CD14-positive monocyte (primary cell): ENCODE measurements at places on chromosomes 1 and 21.

- no peak for DNase-seq
These were observed 3.2 kb upstream of the LAPTM5 start for GRCh38 chr1:30760596-30761324.

DNA sequence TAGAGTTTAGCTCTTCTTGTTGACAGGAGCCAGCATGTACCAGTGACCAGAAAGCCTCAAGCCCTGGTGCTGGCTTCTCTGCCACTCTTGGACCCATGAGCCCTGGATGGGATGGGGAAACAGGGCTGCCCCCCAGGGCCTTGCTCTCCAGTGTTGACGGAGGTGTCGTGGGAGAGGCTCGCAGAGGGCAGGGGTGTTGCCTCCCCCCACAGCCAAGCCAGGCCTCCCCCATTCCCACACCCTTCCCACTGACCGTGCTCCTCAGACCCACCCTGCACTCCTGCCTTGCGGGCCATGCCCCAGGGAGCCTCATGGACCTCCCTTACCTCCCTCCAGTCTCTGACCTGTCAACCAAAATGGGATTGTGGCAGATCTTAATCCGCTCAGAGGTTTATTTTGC lies 123.8 kb upstream of the COL6A1 start:
- DNase-seq = no peak

DNA sequence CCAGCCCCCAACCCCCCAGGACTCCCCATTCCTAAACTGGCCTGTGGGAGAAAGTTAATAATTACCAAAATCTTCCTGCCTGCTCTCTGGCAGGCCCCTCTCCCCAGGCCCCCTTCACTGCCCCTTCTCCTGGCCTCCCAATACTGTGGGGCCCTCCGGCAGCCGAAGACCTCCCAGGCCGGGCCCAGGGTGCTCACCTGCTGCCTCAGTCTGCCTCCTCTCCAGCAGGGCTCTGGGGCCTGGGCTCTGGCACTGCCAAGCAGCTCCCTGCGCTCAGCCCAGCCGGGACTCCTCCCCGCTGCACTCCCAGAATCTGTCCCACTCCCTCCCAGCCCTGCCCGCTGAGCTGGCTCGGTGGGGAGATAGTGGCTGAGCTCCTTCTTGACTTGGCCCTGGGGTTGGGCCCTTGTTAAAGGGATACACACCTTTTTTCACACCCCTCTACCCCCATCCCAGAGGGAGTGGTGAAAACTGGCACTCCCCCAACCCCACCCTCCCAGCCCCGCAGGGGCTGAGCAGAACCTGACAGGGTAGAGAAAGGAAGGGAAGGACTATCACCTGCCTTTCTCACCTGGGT lies at the start of gene S100A16:
TSS of gene S100A16 (minus strand) at position 383 of the 577 bp plus-strand sequence. CDS start 4,986 bp downstream, outside the sequence.
- no peak for DNase-seq

DNA sequence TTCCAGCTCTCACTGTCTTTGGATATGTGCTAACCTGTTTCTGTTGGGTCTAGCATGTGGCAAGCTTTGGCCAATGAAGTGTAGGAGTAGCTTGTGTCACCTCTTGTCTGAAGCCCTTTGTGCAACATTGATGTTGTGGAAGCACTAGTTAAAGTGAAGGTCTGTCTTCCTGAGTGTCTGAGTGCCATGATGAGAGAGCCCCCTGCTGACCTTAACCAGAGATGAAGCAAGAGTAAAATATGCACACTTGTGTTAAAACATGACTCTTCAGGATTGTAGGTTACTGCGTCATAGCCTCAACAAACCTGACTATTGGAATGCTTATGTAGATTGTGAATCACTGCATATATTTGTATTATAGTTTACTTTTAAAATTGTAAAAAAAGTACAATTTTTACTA lies 103.7 kb downstream of the NCAM2 start:
- DNase-seq = peak; percentile 10

GRCh38 chr1:197913495-197914276 lies 3.5 kb upstream of the LHX9 start:
- DNase-seq = no peak

- DNase-seq = peak; percentile 0
These were observed 6.7 kb upstream of the RSRP1 start for GRCh38 chr1:25253911-25254310.

GRCh38 chr1:117710710-117711109 lies 104.9 kb downstream of the TENT5C start:
- DNase-seq = no peak

- DNase-seq = peak; percentile 24
These were observed 113.0 kb upstream of the SLC25A33 start for GRCh38 chr1:9426291-9426711.

- DNase-seq = no peak
These were observed 31.2 kb upstream of the COQ8A start for GRCh38 chr1:226908913-226909312.

DNA sequence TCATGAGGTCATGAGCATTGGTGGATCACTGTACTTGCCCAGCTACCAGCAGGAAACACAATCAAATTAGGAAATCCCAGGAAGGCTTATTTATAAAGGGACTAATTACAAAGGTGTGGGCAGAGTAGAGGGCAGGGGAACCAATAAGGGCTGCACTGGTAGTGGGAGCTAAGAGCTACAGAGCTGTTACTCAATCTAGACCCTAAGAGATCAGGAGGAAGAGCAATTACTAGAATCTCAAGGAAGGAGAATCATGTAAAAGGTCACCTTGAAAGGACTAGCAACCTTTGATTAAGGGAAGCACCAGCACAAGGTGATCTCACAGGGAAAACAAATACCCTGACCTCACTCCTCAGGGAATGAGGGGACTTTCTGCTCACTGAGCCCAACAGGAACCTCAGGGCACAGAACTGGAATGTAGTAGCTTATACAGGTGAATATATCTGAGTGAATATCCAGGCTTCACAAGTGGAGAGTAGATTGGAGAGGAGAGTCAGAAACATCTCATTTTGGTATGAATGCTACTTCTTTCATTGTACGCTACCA lies 66.8 kb downstream of the SAMSN1 start:
- DNase-seq = no peak

DNA sequence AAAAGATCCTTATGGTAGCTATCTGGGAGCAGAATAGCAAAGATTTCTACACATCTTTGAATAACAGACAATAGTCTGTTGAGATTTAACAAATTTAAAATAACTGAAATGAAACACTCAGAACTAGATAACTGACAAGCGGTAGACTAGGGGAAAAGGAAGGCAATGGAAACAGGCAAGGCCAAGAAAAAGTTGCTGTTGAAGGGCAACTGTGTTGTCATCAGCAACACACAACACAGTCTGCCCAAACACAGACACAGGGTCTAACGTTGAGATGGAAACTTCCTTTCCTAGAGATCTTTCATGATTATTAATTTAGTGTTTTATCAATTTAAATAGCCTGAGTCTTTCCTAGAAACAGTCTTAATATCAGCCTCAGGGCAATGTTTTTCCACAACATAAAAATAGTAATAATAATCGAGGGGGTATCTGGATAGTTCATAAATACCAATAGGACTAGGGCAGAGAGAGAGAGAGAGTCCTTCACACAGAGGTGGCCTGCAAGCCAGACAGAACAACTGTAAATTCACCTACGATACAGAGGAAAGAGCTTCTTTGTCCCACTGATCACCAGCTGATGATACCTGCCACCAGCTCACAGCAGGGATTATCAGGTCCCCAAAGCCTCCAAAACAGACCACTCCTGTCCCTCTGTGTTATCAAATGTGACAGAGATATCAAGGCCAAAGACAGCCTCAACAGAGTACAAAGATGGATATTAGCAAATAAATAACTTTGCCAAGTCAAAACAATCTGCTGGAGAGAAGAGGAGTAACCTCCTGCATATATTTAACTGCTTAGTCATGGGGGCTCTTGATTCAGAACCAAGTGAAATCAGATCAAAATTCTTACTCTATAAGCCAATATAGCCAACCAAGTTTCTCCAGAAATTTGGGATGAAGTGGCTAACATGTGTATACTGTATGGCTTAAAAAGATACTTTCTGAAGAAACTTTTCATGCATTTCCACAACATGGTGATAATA lies 245.3 kb downstream of the SLC45A1 start:
- DNase-seq = no peak

- DNase-seq = no peak
These were observed 2.5 kb downstream of the WNT9A start for GRCh38 chr1:227944931-227945890.

GRCh38 chr1:69662321-69662720 lies 94.6 kb downstream of the LRRC7 start:
- DNase-seq = no peak

DNA sequence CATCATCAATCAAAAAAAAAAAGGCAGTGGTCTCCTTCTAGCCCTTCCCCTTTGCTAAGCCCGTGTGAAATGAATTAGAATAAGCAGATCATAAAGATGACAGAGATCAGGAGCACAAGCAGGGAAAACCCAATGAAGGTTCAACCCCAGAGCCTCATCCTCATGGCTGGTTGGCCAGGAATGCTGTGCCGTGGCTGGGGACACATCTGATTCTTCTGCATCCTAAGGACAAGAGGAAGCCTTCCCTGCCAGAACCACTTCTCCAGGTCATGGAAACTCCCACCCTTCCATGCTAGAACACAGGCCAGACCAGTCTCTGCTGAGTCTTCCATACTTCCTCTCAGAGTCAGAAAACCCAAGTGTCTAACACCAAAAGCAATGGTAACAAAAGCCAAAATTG lies 81.1 kb downstream of the CSMD2 start:
- DNase-seq = no peak

DNA sequence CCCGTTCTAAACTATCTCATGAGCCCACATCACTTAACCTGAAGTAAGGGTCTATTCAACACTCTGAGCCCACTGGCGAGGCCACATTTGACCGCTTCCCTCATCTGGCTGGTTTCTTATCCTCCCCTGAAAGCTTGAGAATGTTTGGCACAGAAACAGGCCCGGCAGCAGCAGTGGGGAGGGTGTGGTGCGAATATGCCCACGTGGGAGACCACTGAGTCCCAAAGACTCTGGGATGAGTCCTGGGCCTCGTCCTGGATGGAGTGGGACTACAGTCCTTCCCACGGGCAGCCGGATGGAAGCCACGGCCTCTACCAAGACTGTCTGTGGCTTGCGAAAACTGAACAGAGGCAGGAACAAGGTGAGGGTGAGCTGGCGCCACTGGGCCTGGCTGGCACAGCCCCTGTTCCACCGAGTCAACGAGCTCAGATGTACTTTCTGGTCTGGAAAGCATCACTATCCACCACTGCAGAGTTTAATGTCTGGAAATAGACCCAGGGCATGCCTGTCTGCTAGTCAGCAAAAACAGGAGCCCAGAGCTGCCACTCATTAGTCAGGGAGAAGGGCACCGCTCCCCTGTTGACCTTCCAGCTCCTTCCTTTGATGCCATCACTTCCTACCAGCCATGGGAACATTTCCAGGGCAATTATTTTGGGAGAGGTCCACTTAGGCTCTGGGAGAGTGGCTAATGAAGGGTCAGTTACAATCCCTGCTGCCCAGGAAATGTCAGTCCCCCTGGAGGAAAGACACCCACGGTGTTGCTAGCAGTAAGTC lies 386.6 kb downstream of the MATN1 start:
- DNase-seq = no peak

- DNase-seq = peak; percentile 69
These were observed 10.6 kb downstream of the CEP170 start for GRCh38 chr1:243244432-243244841.

DNA sequence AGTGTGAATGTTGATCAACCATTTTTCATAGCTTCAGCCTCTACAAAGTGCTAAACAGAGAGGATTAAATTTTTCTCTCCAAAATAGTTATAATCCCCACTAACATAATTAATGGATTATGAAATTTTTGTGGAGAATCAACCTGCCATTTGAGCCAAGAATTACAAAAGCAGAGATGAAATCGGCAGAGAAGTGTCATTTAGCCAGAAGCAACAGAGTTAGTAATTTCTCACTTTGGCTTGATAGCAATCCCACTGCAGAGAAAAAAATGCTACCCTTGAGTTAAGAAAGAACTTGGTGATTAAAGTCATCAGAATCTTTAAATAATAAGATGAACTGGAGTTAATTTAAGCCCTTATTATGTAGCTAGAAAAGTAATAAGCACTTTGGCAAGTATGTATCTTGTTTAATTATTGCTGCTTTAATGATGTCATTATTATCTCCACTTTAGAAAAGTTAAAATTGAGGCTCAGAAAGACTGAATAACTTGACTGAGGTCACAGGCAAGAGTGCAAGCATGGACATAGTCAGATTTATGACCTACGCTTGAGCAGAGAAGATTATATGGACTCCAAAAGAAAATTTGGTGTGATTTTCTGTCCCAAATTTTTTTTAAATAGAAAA lies 37.3 kb downstream of the RGS4 start:
- DNase-seq = no peak

DNA sequence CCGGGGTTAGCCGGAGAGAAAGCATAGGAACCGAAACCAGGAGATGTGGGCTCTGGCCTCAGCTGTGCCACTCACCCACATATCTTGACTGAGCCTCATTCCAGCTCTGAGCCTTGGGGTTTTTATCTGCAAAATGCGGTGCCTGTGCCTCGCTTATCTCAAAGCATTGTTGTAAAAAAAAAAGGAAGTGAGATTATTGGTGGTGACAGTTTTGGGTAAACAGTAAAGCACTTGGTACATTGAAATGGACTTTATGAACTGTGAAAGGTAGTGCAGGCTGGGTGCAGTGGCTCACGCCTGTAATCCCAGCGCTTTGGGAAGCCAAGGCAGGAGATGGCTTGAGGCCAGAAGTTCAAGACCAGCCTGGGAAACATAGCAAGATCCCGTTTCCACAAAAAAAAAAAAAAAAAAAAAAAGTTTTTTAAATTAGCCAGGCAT lies 3.8 kb downstream of the PTAFR start:
- DNase-seq = peak; percentile 57

DNA sequence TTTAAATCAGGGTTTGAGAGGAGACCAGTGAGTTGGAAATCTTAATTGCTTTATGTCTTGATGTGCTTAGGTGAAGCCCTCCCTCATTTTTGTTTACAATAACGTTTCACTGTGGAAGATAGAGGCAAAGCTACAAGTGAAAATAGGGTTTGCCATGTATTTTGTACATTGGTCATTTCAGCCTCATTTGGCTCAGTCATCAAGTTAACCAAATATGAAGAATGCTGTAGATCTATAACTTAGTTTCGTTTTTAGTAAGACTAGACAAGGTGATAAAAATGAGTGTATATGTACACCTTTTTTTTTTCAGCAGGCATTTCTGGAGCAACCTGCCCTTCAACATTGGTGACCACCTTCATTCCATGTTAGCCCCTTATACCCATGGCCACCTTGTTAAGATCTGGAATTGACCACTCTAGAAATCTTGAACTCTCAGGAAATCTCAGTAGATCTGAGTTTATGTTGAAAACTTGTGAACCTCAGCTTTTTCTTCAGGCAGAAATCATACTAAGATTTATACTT lies 2.9 kb downstream of the NFYC start:
- DNase-seq = no peak

- DNase-seq = no peak
These were observed 10.5 kb upstream of the RNF223 start for GRCh38 chr1:1084372-1085170.

- no peak for DNase-seq
These were observed 50.3 kb downstream of the ARID4B start for GRCh38 chr1:235277709-235278108.

DNA sequence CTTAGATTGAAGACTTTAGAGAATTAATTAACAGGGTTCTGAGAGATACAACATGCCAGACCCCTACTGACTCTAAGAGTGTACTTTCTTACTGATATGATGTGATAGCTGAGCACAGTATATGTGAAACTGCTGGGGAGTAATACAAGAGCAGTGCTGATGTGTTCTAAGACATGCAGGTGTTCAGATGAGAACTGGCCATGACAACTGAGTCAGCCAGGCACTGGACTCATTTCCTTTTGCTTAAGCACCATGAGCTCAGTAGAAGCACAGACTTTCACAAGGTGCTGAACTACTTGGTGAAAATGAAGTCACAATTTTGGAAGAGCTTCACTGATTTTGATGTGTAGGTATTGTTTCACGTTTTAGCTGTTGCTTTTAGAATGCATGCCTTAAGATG lies 15.9 kb upstream of the POGZ start:
- DNase-seq = no peak
